ENCODE measurements at places on chromosomes 16 and 17.

DNA sequence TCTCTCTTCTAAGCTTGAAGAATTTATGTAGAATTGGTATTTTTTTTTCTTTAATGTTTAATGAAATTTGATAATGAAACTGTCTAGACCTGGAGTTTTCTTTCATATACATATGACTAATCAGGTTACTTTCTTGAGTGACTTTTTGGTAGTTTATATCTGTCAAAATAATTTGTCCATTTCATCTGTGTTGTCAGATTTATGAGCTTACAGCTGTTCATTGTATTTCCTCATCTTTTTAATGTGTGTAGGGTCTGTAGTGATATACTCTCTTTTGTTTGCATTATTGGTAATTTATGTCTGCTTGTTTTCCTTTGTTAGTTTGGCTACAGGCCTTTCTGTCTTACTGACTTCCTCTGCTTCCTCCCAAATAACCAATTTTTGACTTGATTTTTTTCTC is 55.7 kb downstream of the TAOK1 start:
- DNase-seq, result no peak

DNA sequence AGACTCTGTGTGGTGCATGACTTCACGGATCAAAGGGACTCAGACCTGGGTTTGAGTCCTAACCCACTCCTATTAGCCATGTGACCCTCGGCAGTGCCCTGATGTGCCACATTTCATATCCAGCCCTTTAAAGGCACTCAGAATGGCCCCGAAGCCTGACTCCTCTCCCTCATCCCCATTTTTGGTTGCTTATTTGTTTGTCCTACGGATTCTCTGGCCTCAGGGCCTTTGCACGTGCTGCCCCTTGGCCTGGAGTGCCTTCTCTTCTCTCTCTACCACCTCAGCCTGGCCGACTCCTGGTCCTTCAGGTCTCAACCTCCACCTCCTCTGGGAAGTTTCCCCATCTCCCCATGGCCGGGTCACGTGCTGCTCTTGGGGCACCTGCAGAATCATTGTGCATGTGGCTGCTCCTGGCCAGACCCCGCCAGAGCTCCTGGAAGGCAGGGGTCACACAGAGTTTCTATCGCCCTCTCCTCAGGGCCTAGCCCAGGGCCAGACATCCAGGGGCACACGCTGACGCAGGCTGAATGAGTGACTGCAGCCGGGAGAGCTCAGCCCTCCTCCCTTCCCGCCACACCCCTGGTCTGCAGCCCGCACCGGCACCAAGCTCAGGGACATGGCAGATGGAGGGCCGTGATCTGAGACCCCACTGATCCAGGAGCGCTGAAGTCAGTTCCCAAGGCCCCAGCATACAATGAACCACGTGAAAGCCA is 22.0 kb upstream of the CIBAR2 start:
- no peak for DNase-seq

DNA sequence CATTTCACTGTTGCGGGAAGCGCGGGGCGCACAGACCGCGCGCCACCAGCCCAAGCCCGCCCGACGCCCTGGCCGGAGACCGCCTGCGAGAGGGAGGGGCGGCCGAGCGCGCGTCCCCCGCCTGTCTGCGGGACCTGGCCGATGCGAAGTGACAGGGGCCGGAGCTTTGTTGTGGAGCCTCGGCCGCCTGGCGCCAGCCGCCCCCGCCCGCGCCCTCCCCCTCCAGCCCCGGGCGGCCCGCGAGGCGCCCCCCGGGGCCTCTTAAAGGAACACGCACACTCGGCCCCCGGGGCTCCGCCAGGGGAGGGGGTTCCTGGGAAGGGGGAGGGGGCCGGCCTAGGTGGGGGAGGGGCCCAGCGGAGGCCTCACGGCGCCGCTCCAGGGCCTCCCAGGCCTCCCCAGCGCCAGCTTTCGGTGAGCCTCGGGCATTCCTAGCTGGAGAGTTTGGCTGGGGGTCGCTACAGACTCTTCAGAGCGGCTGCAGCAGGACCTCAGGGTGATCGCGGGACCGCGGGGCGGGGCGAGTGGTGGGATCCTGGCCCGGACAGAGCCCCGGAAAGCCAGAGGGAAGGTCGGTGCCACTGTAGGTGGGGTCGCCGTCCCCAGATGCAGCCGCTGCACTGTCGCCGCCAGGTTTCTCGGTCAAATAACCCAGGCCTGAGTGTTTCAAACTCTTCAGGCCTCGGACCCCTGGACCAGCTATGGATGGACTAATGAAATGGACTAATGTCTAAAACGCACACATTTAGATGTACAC is 2.4 kb upstream of the TBX2 start:
- no peak for DNase-seq

- no peak for DNase-seq
Observed at GRCh38 chr17:28720247-28720996, 637 bp downstream of the RPL23A start.

GRCh38 chr16:82152196-82152595 is 17.8 kb downstream of the MPHOSPH6 start:
- no peak for DNase-seq

GRCh38 chr17:5468075-5468473 is 708 bp downstream of the DHX33 start:
- DNase-seq, result peak; percentile 7

- no peak for DNase-seq
Observed at GRCh38 chr16:70751593-70751992, 49.4 kb downstream of the VAC14 start.

DNA sequence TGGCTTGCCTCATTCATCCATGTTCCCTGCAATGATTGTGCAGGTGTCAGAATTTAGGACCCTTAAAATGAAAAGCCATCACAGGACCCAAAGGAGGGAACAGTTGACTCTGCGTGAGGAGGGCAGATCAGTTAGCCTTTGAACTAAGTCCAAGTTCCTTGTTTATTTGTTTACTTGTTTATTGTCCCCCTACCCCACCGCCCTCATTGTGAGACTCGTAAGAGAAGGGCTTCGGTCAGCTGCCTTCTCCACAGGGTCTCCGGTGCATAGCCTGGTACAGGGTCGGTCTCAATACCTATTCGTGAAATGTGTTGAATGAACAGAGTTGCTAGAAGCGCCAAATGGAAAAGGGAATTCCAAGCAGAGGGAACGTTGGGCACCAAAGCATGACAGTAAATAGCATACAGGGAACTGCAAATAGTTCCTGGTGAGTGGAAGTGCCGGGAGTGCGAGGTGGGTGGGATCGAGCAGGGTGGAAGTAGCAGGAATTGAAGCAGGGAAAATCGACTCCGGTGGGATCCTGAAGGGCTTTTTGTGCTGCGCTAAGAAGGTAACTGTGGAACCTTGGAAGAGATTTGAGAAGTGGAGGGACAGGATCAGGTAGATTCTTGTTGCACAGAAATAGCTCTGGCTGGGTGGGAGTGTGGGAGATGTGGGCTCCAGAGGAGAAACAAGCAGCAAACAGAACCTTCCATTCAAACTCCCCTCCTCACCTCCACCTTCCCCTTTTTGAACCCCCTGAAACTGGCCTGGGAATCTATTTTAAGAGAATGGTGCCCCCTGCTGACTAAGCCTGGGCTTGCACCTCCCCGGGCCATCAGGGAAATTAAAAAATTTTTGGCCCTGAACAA is 12.7 kb downstream of the SLC35B1 start:
- peak; percentile 54 for DNase-seq
